ENCODE measurements at places on chromosomes 11 and 22.

- no peak for DNase-seq
Observed at GRCh38 chr22:44682556-44683168, 19.3 kb upstream of the PRR5 start.

GRCh38 chr11:123640029-123640428, 14.4 kb downstream of the SCN3B start:
- no peak for DNase-seq

DNA sequence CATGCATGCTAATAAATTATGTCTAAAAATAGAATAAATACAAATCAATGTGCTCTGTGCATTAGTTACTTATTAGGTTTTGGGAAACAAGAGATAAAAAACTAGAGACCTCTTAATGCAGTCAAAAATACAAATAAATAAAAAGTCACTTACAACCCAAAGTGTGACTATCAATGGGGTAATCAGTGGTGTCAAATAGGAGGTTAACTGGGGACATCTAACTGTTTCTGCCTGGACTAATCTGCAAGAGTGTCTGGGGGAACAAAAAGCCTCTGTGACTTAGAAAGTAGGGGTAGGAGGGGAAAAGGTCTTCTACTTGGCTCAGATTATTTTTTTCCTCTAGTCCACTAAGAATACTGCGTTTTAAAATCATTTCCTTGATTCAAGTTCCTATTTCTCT, 810 bp upstream of the HBB start:
- no peak for DNase-seq

- no peak for DNase-seq
Observed at GRCh38 chr11:120884154-120885020, 139.5 kb upstream of the TBCEL start.

GRCh38 chr11:130737866-130738431, 178.3 kb downstream of the SNX19 start:
- DNase-seq: peak; percentile 60

- peak; percentile 76 for DNase-seq
Observed at GRCh38 chr11:61293867-61294716, 1.0 kb downstream of the VWCE start.

- DNase-seq: no peak
Observed at GRCh38 chr11:33891714-33892327, at the start of gene LMO2. Gene LMO2 (minus strand): TSS chr11:33892076. CDS start chr11:33869716, 22,360 bp downstream.

GRCh38 chr22:29625090-29625825, 21.8 kb downstream of the NF2 start:
- peak; percentile 82 for DNase-seq

DNA sequence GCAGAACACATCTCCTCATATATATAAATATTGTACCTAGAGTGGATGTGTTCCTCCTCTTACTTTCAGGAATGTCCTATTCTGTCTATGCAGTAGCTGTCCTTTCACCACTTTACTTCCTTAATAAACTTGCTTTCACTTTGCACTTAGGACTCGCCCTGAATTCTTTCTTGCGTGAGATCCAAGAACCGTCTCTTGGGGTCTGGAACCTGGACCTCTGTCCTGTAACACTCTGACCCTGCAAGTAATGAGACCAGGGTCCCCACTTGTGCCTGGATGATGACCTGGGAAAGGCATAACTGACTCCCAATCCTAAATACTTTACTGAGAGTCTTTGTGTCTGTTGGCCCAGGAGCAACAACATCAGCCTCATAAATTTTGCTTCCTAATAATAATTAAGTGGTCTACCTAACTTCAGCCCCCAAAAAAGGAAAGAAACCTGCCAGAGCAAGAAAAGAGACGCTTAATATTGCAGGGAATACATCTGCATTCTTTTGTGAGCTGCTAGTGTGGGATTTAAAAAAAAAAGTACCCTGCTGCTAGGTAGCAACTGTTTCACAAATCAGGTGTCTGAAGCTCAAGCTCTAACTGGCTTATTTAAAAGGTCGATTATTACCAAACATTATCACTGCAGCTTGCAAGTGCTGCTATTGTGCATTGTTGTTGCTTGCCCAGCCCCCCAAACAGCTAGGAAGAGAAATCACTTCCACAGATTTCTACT, 69.3 kb downstream of the FAM168A start:
- DNase-seq: peak; percentile 47

- DNase-seq: no peak
Observed at GRCh38 chr11:21485006-21485405, 707.9 kb upstream of the ANO5 start.

DNA sequence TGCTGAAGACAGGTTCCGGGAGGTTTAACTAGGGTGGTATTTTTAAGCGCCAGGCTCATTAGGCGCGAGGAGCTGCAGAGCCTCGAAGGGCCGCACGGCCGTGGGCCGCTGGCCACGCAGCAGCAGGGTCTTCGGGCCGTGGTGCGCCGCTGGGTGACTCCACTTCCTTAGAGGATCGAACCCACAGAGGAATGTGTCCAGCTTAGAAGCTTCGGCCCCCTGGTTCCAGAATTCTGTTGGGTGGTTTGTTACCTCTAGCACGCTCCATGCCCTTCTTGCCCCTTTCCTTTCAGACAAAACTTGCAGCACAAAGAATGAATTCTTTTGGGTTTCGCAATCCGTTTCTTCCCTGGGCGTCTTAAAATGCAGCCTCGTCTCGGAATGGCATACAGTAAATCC, 773 bp upstream of the PATL1 start:
- DNase-seq: peak; percentile 82

GRCh38 chr11:44256673-44257291, 53.2 kb downstream of the ALX4 start:
- no peak for DNase-seq

DNA sequence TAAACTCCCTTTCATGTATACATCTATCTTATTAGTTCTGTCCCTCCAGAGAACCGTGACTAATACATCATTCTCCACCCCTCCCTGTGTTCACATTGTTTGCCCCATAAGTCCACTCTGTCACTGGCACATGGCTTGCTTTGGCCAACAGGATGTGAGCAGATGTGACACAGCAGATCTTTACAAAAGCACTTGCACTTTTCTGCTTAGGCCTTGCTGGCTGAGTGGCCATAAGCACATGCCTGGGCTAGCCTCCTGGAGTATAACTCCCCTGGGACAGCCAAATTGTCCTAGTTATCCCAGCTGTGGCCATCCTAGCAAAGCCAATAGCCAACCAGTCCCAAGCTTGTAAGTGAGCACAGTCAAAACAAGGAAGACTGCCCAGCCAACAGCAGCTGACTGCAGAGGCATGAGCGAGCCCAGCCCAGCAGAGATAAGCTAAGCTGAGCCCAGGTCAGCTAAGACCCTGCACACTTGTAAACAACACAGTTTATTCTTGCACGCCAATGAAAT, 9.7 kb upstream of the RCN1 start:
- peak; percentile 41 for DNase-seq

GRCh38 chr11:74147199-74147929, 23.4 kb downstream of the C2CD3 start:
- peak; percentile 77 for DNase-seq

- peak; percentile 93 for DNase-seq
Observed at GRCh38 chr22:29883045-29883774, at the start of gene MTMR3. Gene MTMR3 (plus strand): TSS chr22:29883174. CDS start chr22:29971060, 87,886 bp downstream.

DNA sequence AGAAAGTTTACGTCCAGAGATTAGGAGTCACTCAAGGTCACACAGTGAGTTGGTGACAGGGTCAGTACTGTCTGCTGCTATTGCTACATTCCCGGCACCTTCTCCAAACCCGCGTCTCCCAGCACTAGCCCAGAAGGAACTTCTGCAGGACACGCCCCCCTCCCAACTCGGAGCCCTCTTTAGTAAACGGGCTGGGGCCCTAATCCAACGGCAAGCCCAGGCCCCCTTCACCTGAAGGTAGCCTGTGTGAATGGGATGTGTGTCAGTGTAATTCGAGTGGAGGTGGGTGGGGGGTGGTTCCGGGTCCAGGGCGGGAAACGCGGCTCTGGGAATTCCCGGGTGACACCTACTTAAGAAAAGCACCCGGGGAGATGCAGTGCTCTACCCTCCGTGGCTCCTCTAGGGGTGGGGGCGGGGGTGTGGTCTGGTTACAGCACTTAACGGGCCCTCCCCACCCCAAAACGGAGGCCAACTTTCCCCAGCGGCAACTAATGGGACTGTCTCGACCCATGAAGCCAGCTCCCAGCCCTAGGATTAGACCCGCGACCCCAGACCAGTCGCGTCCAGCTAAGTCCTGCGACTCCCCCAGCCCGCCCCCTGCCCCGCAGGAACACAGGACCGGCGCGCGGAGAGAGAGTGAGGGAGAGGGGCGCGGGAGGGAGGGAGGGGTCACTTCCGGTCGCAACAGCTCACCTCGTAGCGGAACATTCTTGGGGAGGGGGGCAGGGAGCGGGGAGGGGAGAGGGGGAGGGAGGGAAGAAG, 468 bp downstream of the PATL1 start:
- DNase-seq: peak; percentile 55

GRCh38 chr11:129846508-129847335, 31.1 kb downstream of the TMEM45B start:
- peak; percentile 97 for DNase-seq

Measured in choroid plexus epithelial cell (primary cell).